Left kidney (tissue), 8 donors: ENCODE measurements at places on chromosomes 1 and 21. TPM values are rescaled to one million over a fixed set of nuclear protein-coding genes. Genes with fewer than 3 reads are reported as not detected.

The PROX1 gene
- 8.5 TPM for polyA plus RNA-seq

The KLF17 gene
- 0.05 TPM for polyA plus RNA-seq

The SSU72 gene
- polyA plus RNA-seq, result 82.2 TPM

DNA sequence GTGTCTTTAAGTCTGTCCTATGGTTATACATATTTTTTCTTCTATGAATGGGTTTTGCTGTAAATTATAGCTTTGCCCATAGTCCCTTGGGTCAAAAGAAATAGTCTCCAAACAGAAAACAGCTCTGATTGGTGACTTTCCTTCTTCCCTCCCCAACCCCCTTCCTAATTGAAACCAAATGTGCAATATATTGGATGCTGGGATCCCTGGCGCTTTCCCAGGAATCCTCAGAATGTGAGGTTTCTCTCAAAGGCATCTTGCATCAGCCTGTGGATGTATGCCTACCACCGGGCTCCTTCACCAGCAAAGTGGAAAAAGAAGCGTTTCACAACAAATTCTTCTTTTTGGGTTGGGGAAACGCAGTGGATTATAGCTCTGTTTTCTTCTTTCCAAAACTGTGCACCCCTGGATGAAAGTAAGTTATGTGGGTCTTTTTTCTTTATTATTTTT is at the start of gene DDR2:
TSS of gene DDR2 (plus strand) at position 248 of the 450 bp plus-strand sequence. CDS start 86,600 bp downstream, outside the sequence.
- peak; percentile 74 for DNase-seq

- DNase-seq, result no peak
These were observed 102.1 kb downstream of the ADSS2 start for GRCh38 chr1:244349581-244350001.

DNA sequence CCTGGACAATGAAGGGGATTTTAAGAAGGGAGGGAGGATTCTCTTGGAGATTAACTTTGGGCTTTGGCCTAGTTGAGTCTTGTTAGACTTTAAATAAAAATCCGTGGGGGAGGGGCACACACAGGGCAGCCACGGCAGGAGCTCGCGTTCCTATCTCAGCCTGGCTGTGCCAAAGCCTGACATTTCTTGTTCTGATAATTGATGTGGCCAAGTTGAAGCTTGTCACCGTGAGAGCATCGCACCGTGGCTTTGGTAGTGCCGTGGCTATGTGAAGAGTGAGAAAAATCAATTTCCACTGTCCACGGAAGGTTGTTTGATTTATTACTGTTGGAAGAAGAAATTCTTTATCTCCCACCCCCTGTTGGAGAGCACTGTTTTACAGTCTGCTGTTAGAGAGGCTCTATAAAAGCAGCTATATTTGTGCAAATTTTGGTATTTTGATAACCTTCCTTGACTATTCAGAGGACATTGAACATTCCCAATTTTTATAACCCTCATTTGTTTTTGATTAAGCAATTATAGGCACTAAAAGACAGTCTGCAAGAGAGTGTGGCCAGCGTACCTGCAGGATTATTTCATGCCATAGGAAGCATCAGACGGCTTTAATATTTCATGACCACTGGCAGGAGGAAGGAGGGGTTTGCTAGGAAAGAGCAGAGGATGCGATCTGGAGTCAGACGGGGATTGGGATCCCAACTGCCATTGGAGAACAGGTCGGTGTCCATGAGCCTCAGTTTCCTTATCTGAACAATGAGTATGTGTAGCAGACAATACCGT is 160.7 kb downstream of the KAZN start:
- DNase-seq, result no peak
